ENCODE measurements at places on chromosomes 4 and X.

DNA sequence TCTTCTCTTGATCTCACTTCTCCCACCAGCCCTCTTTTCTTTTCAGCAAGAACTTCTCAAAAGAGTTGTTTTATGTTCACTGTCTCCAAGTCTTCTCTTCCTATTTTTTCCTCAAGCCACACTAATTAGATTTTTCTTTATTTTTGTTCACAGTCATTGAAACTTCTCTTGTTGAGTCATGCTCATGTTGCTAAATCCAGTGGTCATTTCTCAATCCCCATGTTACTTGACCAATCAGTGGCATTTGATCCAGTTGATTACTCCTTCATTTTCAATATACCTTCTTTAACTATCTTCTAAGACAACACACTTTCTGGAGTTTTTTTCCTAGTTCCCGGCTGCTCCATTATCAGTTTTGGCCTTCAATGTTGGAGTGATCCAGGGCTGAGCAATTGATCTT is 103.1 kb upstream of the LSM6 start:
- DNase-seq = no peak

- no peak for DNase-seq
Observed at GRCh38 chrX:71053217-71053621, 14.9 kb downstream of the SNX12 start.

GRCh38 chr4:8538703-8539567 is 41.3 kb upstream of the GPR78 start:
- DNase-seq = peak; percentile 86

DNA sequence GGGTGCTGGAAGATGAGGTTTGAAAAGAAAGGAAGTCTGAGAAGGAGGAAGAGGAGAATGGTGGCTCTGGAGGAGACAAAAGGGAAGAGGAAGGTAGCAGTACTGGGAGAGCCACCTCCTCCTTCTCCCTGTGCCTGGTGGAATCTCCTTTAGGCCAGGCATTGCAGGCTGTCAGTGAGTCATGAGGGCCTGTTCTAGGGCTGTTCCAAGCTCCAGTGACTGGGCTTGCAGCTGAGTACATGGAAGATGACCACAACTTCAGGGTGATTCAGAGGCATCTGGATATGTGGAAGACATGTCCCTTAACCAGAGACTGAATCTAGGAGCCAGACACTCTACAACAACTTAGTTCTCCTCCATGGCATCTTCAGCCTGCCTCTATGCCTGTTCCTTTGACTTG is 107.8 kb downstream of the EFNB1 start:
- no peak for DNase-seq

DNA sequence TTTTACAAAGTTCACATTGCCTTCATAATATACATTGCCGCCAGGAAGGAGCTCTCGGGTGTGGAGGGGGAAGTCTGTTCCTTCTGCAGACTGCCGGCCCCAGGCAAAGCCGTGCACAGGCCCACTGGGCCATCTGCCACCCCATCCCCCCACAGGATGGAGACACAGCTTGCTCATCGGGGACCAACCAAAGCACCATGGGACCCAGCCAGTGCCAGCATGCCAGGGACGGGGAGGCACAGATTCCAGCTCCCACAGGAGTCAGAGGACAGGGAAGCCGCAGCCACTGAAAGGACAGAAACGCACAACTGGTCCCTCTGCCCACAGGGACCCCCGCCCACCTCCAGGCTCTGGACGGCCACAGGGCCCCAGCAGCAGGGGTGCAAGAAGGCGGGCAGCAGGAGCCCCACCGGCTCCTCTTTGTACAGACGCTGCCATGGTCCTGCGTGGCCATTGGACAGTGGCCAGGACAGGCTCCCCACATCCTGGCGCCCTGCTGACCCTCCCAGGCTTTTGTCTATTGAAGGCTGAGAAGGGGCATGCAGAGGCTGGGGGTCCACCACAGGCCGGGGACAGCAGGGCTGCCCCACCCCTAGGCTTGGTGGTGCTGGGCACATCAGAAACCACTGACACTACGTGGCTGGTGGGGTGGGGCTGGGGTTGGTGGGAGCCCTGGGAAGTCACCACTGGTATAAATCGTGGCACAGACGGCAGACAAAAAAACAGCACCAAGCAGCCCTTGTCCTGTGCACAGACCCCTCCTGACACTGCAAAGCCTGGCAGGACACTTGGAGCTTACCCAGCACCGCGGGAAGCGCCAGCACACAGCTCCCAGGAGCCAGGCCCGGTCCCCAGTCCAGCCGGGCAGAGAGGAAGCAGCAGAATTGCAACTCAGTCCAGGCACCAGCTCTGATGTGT is 89.0 kb downstream of the FAM53A start:
- DNase-seq = no peak

GRCh38 chrX:13212191-13212651 is 107.6 kb downstream of the ATXN3L start:
- no peak for DNase-seq

- DNase-seq = no peak
Observed at GRCh38 chr4:146255463-146255862, 41.1 kb downstream of the REELD1 start.

All from RWPE2 (cell line).